ENCODE measurements at places on chromosomes 7 and 10. TPM values are rescaled to one million over a fixed set of nuclear protein-coding genes. Genes with fewer than 3 reads are reported as not detected.

Gene OIT3
- 0.14 TPM for total RNA-seq

Gene LRRD1
- total RNA-seq = under 0.01 TPM

Gene CADPS2
- total RNA-seq = 5.8 TPM

Gene IQCE
- 13.4 TPM for total RNA-seq

Gene MYO1G
- 0.34 TPM for total RNA-seq

Gene UTF1
- not detected for total RNA-seq

Gene CDNF
- total RNA-seq = 1.2 TPM

Gene TUBB8
- total RNA-seq = not detected

Gene SPDYE8
- total RNA-seq = not detected

Gene KIAA1217
- total RNA-seq = 5.5 TPM

Gene CHAT
- not detected for total RNA-seq

Gene ELN
- 0.14 TPM for total RNA-seq

Gene UPK3B
- total RNA-seq = 1.4 TPM

Gene ASB15
- total RNA-seq = not detected

Gene C7orf33
- not detected for total RNA-seq

Gene CPA2
- total RNA-seq = not detected

Gene INMT
- not detected for total RNA-seq

Gene NOLC1
- total RNA-seq = 76.6 TPM

Gene ZMIZ1
- total RNA-seq = 6.8 TPM

Gene ZFAND4
- 10.0 TPM for total RNA-seq

Gene CDC123
- total RNA-seq = 146 TPM

Gene OPALIN
- not detected for total RNA-seq

Gene NEUROD6
- not detected for total RNA-seq

Gene LRRC4
- 1.4 TPM for total RNA-seq

Gene GNAI1
- total RNA-seq = 121 TPM

Gene SUGCT
- total RNA-seq = 6.5 TPM

Gene HOXA6
- not detected for total RNA-seq

Gene GRM3
- not detected for total RNA-seq
